ENCODE measurements at places on chromosomes 11 and 22.

DNA sequence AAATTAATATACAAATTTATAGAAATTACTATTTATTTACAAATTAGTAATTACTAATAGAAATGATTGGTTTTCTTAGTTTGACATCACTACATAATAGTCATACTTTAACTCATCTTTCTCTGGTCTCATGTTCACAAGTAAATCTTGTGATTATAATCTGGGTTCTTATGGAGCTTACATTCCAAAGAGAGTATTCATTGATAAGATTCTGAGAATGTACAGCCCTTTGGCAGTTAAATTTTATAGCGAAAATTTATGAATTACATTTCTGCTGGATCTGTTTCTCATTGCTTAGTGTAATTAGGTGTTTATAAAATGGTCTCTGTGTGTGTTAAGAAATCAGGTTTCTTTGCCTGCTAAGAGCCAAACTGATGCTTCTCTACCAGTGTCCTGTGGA, 175.2 kb downstream of the TMEM135 start:
- DNase-seq: no peak

- no peak for DNase-seq
These were observed 32.2 kb downstream of the CPT1A start for GRCh38 chr11:68809506-68809905.

DNA sequence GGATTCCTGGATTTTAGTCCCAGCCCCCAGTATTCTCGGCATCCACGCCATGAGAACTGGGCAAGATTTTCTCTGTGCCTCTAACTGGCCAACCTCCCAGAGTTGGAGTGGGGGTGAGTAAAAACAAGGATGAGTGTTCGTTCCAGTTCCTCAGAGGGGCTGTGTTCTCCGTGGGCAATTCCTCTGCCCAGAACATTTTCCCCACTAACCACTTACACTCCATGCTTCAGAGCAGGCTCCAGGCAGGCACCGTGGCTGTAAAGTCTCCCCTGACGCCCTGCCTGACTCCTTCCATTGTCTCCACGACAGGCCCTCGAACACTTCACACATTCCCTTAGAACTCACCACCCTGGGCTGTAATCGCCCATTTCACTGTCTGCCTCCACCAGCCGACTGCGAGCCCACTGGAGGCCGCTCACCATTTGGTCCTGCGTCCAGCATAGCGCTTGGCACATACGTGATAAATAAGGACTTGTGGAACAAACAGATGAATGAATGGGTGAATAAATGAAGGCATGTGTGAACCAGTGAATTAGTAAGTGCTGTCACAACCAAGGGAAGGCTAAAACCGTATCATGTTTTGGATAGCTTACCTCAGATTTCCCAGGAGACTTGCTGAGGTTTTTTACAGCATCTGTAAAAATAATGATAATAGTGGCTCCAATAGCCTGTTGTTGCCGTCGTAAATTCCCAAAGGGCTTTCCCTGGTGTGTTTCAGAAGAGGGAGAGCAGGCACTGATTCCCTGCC, 6.1 kb downstream of the APLNR start:
- no peak for DNase-seq

GRCh38 chr11:1878137-1879031, 13.3 kb downstream of the PRR33 start:
- DNase-seq: no peak

DNA sequence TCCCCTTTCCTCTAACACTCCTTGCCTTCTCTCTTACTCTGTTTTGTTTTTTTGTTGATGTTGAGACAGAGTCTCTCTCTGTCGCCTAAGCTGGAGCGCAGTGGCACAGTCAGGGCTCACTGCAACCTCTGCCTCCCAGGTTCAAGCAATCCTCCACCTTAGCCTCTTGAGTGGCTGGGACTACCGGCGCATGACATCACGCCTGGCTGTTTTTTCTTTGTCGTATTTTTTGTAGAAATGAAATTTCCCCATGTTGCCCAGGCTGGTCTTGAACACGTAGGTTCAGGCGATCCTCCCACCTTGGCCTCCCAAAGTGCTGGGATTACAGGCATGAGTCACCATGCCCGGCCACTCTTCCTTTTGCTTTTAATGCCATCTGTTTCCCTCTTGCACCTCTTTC, 72.3 kb downstream of the FBXO7 start:
- DNase-seq: no peak

- no peak for DNase-seq
These were observed 11.5 kb downstream of the STX3 start for GRCh38 chr11:59766542-59767224.

GRCh38 chr22:29431986-29432385, 6.4 kb upstream of the RFPL1 start:
- no peak for DNase-seq

GRCh38 chr11:2738551-2739431, 39.0 kb upstream of the KCNQ1OT1 start:
- no peak for DNase-seq

- DNase-seq: no peak
These were observed 29.7 kb downstream of the USH1C start for GRCh38 chr11:17514476-17514875.

DNA sequence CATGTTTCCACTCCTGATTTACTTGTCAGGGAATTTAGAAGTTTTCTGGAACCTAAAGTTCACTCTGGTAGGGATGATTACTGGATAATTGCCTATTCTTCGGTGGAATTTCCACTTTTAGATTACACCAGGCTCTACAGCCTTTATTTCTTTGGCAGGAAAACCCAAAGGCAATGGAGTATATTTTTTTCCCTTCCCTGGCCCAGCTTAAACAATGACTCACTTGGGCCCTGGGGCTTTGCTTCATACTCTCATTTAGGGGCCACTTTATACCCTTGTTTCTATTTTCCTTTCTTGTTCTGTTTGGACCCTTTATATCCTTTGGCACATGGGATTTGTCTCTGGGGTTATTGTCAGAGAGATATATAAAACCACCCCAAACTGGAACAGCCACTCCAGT, 114.7 kb downstream of the CSTPP1 start:
- DNase-seq: peak; percentile 34

- peak; percentile 45 for DNase-seq
These were observed 585 bp downstream of the ARHGEF12 start for GRCh38 chr11:120336641-120337354.

DNA sequence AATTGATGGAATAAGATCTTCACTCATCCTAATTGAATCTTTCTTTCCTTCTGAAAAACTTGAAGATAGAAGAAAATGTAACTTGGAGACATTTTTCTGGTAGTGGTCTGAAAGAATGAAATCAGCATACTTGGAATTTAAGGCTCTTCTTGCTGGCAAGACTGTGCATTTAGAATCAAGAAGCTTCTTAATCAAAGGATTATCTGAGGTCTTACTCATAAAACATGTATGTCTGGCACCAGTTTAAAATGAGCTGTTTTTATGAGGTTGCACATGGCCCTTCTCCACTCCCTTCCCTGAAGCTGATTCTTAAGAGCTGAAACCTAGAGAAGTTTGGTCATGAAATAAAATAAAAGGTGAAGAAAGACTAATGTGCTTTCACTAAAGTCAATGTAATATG, 77.3 kb downstream of the ARHGEF12 start:
- peak; percentile 55 for DNase-seq

DNA sequence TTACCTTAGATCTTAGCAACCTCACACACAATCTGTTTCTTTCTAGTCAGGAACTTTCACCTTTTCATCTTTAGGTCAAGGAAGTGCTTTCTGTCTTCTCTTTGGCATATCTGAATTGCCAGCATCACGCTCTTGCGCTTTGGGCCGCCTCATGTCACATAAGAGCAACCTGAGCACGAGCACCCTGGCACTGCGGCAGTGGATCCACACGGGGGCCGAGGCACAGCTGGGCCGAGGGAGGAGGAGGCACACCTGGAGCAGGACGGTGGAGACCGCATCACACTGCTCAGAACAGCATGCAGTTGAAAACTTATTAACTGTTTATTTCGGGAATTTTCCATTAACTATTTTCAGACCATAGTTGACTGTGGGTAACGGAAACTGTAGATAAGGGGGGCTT, 10.7 kb downstream of the MOB2 start:
- DNase-seq: no peak

GRCh38 chr11:42901084-42901483, 410.7 kb upstream of the API5 start:
- no peak for DNase-seq

- peak; percentile 59 for DNase-seq
These were observed 15.8 kb downstream of the ABTB2 start for GRCh38 chr11:34341931-34342533.

DNA sequence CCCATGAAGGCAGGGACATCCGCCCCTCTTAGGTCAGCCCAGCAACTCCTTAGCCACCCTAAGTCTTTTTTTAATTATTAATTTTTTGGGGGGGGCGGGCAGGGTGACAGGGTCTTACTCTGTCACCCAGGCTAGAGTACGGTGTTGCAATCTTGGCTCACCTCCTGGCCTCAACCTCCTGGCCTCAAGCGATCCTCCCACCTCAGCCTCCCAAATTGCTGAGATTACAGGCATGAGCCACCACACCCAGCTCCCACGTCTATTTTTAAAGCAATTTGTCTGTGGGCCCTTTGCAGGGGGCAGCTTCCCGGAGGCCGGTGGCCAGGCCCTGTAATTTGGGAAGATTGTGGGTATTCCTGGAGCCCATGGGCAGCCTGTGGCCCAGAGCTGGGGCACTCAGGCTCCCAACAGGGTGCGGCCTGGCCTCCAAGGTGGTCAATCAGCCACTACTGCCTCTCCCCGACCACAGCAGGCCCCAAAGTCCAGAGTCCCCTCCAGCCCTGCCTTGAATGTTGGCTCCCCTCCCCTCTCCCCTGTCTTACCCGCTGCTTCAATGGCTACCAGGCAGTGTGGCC, 27.2 kb downstream of the CREB3L1 start:
- no peak for DNase-seq

DNA sequence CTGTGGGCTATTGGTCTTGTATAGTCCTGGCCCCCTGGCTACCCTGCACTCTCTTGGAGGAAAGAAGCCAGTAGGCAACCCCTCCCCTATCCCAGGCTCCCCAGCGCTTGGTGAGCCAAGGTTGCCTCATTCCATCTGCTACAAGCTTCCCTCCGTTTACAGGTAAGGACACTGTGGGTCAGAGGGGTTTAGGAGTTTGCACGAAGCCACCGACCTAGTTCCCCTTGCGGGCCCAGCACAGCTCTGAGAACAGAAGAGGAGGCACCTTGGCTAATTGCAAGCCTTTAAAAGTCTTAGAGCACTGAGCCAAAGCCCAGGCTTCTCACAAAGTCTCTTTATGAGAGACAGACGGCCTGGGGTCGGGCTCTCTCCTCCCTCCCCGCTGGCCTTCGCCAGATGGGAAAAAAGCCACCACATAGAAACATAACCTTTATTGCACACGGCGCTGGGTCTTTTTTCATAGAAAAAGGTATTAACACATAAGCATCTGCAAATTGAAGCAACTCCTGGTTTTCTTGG, 99.8 kb downstream of the CEP164 start:
- no peak for DNase-seq

GRCh38 chr11:13629779-13630178, 38.7 kb upstream of the FAR1 start:
- no peak for DNase-seq

DNA sequence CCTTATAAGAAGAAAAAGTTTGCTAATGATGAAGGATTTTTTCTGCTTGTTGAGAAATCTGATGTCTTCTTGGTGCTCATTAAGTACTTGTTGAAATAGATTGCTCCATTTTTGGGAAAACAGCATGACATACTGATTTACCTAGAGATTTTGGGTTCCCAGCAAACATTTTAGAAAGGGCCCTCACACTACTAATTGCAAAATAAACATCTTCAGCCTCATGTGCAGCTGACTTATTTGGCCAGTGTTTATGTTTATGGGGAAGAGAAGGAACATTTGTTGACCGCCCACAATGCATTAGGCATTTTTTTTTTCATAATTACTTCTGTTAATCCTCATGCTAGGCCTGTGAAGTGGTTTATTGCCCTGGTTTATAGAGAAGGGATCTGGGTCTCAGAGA, 40.1 kb downstream of the LDLRAD3 start:
- DNase-seq: no peak

GRCh38 chr11:6395470-6396060, 5.3 kb downstream of the SMPD1 start:
- no peak for DNase-seq

DNA sequence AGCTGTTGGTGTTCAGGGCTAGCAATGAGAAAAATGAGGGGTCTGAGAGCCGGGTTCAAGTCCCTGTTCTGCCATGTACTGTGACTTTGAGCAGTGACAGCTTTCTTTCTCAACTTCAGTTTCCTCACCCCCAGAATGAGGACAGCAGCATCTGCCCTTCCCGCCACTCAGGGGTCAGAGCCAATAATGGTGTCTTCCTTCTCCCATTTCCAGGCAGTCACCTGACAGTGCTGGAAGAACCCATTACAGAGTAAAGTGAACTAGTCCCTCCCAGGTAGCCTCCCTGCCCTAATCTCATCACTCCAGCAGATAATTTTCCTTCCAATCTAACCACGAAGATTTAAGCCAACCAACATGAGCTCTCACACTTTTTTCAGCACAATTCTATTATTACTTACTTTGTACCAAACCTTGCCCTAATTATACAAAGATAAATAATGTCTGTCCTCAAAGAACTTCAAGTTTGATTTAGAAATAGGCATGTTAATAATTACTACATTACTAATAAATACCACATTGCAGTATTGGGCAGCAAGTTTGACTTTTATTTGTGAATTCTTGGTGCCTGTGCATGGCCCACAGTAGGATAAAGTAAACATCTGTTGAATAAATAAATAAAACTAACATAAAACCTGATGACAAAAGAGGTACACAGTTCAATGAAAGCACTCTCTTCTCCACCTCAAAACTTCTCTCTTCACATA, 61.0 kb downstream of the SERGEF start:
- DNase-seq: no peak

DNA sequence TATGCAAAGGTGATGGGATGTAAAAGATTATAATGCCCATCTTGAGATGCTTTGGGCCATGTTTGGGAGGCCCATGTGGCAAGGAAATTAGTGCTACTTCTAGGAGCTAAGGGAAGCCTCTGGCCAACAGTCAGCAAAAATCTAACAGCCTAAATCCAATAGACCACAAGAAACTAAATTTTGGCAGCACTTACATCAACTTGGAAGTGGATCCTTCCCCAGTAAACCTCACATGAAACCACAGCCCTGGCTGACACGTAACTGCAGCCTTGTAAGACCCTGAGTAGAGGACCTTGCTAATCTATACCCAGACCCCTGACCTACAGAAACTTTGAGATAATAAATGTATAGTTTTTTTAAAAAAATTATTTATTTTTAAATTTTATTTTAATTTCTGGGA, 13.1 kb upstream of the GRK3 start:
- DNase-seq: peak; percentile 44

- DNase-seq: no peak
These were observed 9.5 kb upstream of the ELF5 start for GRCh38 chr11:34523053-34523452.

DNA sequence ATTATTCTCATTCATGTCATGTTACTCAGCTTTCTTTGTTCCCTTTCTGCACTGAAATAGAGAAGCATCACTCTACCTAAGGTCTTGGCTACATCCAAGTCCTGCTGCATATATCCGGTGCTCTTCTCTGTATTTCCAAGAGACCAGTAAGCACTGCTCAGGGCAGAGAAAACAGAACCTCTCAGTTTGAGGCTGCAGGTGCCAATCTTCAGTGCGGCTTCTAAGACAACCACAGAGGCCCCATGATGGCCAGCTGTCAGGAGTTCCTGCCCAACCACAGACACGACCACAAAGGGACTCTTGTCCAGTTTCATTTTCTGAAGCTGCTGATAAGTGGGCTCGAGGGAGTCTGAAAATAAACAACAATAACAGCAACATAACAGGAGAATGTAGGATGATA, 378.4 kb upstream of the PITPNB start:
- DNase-seq: no peak

- no peak for DNase-seq
These were observed 393 bp downstream of the RELA start for GRCh38 chr11:65662247-65662798.

- DNase-seq: no peak
These were observed 55.8 kb upstream of the RRAS2 start for GRCh38 chr11:14414470-14415461.

Data from astrocyte of the spinal cord (primary cell).